Fibroblast of skin of scalp (primary cell): ENCODE measurements at places on chromosomes 12 and 14.

GRCh38 chr12:126798449-126798848 lies 1468.5 kb upstream of the TMEM132C start:
- DNase-seq, result no peak

- no peak for DNase-seq
Observed at GRCh38 chr14:72618424-72618823, 275.5 kb downstream of the DPF3 start.

DNA sequence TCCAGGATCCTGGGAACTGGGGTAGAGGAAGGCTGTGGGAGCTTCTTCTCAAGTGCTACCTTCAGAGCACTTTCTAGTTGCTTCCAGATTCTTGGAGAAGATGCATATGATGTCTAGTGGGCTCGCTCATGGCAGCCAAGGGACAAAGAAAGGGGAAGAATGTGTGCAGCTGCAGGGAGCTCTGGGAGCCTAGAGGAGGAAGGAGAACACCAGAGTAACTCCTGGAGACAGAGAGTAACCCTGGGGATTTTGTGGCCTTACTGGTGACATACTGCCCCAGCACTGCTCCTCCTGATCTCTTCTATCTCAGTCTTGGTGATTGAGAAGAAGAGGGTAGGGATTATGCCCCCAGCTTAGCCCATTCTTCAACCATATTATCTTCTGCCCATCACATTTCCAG lies 10.3 kb upstream of the SP7 start:
- no peak for DNase-seq

- no peak for DNase-seq
Observed at GRCh38 chr12:94080341-94081009, 67.9 kb upstream of the PLXNC1 start.

GRCh38 chr14:76463105-76463504 lies 87.2 kb downstream of the ESRRB start:
- DNase-seq, result no peak
